C1 segment of cervical spinal cord (tissue), 14 donors: ENCODE measurements at places on chromosomes 2 and 18.

- no peak for DNase-seq
Observed at GRCh38 chr2:119282146-119282995, 58.7 kb downstream of the STEAP3 start.

GRCh38 chr2:80530442-80531064, 226.0 kb upstream of the LRRTM1 start:
- DNase-seq = no peak

DNA sequence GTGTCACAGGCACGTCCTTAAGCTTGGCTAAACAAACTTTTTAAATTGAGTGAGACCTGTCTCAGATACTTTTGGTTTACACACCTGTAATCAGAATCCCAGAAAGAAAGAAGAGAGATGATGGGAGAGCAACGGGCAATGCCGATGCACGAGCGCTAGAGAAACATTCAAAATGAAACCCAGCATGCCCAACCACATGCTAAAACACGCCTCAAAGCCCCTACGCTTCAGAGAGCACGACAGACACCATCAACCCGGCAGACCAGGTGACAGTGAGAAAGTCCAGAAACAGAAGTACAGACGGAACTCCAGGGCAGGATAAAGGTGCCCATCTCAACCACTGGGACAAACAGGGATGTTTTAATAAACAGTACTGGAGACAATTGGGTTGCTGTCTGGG, 85.5 kb downstream of the HDAC4 start:
- DNase-seq = no peak

DNA sequence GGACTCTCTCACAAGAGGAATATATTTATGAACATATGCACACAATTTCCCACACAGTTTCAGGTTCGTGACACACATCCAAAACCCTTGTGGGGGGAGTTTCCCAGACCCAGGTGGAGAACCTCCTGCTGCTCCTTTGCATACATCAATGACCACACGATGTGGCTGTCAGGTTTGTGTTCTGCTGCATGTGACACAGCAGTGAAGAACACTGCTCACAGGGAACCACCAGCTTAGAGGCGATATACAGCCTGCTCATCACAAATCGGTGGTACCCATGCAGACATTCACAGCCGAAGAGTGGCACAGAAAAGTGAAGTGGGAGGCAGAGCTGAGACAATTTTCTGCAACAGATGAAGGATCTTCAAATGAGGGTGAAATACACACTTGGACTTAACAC, 175.6 kb upstream of the ZFP36L2 start:
- no peak for DNase-seq

DNA sequence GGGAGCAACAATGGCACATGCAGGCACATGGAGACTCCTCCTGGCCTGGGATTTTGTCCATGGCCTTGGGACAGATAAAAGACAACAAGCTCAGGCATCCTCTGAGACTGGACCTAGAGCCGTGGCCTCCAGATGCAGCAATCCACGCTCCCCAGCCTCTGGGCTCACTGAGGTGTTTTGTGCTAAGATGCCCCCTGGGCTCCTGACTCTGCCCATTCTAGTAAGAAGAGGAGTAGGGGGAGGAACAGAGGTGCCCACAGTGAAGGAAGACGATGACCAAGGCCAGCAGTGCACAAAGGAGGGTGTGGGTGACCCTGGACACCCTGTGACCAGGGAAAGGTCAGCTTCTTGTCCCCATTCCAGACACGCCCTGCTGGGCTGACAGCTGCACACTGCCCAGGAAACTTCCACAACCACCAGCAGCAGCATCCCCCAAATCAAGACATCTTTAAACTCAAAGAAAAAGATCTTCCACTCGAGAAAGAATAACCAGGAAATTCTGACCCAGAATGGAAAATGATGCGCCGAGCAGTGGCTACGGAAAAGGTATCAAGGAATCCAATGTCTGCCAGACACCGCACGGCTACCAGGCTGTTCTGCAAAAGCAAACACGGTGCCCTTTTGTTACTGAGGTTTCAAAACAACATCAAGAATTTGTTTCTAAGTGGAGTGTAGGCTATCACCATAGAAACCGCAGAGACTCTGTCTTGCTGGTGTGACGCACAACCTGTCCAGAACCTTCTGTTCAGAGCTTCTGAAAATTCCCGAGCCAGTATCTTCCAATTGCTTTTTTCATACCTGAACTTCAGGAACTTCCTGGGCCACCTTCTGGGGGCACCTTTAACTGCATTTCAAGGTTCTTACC, 65.5 kb downstream of the ZNF516 start:
- no peak for DNase-seq

- DNase-seq = no peak
Observed at GRCh38 chr2:227871375-227871791, at the start of gene DAW1. Gene DAW1 (plus strand): TSS chr2:227871631. CDS start chr2:227871690, 59 bp downstream.

- DNase-seq = no peak
Observed at GRCh38 chr2:225008179-225008856, 34.0 kb downstream of the DOCK10 start.

- no peak for DNase-seq
Observed at GRCh38 chr2:34096562-34097171, 497.6 kb upstream of the FAM98A start.

- DNase-seq = no peak
Observed at GRCh38 chr2:106944215-106944614, 58.2 kb upstream of the ST6GAL2 start.
